Activated CD4-positive, CD25-positive, alpha-beta regulatory T cell (primary cell): ENCODE measurements at places on chromosomes 6 and 20.

- DNase-seq, result no peak
Observed at GRCh38 chr6:49826743-49827406, 39.5 kb downstream of the CRISP1 start.

DNA sequence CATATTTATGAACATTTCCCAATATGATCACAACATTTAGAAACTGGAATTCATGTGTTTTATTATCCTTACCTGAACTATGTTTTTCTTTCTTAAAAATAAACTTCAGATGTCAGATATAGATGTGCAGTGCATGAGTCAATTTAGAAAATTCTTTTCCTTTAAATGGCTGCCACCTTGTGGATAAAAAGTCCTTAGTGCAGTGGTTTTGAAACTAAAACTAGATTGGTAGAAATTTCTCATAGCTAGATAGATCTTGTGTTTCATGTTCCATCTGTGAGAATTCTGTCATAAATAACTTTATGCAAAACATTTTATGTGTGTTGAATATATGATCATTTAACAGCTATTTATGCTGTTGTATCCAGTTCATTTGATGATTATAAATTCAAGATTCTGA lies 134.9 kb downstream of the KLHL32 start:
- DNase-seq, result no peak

GRCh38 chr6:118249680-118250079 lies 298.4 kb upstream of the PLN start:
- no peak for DNase-seq

DNA sequence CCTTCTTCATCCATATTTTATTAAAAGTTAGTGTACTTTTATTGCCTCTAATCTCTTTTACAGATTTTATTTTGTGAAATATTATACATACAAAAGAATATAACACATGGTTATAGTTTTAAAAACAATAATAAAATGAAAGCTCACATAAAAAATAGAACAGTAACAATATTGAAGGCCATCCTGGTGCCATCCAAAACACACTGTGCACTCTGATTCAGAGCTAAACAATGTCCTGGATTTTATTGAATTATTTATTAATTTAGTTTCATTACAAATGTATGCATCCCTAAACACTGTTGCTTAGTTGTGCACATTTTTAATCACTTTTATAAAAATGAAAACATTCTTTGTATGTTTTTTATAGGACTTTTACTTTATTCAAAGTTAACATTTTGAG lies 32.9 kb downstream of the RNF217 start:
- no peak for DNase-seq

DNA sequence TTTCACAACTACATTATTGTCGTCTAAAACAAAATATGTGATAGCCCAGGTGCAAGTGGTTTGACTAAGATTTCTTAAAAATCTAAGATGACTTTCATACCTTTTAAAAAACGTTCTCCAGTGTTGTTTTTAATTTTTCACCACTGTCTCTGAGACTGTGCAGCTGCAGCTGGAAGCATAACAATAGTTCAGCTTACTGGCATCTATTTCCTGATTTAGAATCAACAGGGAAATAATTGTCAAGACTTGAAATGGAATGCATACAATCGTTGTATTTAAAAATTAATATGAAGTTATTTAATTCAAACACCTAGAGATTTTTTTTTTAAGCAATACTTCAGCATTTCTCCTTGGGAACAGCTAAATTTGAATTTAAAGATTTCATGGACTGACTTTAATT lies 982.0 kb upstream of the EPHA7 start:
- no peak for DNase-seq

GRCh38 chr20:41335591-41335990 lies 5.0 kb upstream of the LPIN3 start:
- no peak for DNase-seq

GRCh38 chr6:136317971-136318370 lies 28.3 kb upstream of the BCLAF1 start:
- DNase-seq, result no peak

- no peak for DNase-seq
Observed at GRCh38 chr6:14053811-14054210, 63.8 kb upstream of the CD83 start.

DNA sequence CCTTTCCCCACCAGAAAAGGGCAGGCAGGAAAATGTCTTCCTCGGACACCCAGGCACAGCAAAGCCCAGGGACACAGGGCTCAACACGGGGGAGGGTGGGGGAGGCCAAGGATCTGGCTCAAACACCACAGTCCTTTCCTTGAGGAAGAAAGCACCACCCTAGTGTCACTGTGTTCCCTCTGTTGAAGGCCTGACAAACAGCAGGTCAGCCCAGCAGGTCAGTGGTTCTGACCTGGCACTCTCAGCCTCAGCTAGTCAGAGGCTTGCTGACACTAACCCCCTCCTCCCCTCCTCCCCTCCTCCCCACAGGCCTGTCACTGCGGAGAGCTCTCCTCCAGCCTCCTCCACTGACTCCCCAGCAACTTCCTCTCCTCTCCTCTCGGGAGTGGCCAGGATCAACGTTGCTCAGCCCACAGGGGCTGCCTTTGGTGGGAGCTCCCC lies 239.6 kb downstream of the LRFN2 start:
- DNase-seq, result no peak

- DNase-seq, result no peak
Observed at GRCh38 chr20:55333798-55334197, 671.5 kb downstream of the CBLN4 start.

GRCh38 chr6:167906899-167907298 lies 80.2 kb downstream of the AFDN start:
- DNase-seq, result no peak

GRCh38 chr6:28929887-28930620 lies 6.3 kb upstream of the TRIM27 start:
- no peak for DNase-seq

DNA sequence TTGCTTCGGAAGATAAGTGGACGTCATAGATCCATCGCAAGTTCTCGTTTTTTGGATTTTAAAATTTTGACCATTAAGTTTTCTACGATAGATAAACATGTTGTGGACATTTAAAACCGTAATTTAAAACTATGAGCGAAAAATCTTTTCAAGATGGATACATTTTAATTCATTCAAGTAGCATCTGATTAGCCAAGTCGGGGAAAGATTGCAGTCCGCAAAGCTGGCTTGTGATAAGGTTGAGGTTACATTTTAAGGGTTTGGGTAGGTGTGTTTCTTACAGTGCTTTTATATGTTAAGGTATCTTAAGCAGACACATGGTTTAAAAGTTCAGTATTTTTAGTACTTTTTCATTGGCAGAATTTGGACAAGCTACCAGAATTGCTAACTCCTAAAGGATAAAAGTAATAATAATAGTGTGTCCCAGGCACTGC lies 1.2 kb downstream of the WTAP start:
- no peak for DNase-seq

DNA sequence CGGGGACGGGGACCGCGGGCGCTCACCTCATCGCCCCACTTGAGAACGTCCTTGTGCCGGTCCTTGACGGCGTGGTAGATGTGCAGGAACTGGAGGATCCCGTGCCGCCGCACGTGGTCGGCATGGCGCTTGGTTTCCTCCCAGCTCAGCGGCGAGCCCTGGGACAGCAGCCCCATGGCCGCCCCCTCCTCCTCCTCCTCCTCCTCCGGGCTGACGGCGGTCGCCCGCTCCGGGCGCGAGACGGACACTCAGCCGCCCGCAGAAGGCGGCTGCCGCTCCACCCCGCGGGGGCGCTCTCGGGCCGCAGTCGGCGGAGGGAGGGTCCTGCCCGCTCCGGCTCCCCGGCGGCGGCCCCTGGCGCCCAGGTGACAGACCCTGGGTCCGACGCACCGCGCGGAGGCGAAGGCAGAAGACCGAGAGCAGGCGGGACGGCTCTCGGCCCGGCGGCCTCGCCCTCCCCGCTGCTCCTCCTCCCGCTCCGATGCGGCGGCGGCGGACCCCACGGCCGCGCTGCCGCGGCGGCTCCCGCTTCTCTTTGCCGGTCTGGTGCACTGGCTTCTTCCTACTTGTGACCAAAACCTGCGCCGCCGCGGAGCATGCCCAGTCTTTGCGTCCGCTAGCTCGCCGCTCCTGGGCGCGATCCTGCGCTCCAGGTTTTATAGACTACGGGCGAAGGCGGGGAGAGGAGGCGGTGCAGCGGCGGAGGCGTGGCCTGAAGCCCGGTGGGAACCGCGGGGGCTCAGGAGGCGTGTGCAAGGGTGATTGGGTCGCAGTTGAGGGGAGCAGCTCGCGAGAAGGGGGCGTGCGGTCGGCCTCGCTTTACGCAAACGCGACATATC lies at the start of gene GCLC:
Gene GCLC, minus strand, starts transcription at position 632 of the 839 bp plus-strand sequence. Its CDS starts 456 bp downstream, at position 176.
- peak; percentile 81 for DNase-seq

DNA sequence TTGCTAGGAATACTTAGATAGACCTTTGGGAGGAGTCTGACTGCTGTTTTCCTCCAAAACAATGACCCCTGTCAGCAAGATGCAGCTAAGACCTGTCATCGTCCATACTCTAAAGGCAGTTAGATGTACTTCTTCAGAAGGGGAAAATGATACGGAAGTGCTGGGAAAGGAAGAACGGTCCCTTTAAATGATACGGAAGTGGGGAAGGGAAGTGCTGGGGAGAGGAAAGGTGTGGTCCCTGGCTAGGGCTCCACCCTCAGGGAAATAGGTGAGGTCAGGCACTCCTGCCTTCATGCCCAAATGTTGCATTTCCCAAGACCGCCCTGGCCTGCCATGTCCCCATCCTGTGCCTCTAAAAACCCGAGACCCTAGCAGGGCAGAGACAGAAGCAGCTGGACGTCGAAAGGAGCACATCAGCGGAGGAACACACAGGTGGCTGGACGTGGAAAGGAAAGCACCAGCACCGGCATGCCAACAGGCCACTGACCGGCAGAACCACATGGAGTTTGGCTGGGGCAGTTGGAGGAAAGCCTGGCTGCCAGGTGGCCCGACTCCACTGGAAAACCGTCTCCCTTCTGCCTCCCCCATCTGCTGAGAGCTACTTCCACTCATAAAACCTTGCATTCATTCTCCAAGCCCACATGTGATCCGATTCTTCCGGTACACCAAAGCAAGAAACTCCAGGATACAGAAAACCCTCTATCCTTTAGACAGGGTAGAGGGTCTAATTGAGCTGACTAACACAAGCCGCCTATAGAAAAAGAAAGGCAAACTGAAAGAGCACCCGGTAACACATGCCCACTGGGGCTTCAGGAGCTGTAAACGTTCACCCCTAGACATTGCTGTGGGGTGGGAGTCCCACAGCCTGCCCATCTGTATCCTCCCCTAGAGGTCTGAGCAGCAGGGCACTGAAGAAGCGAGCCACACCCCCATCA lies 94.6 kb downstream of the FAXC start:
- no peak for DNase-seq

DNA sequence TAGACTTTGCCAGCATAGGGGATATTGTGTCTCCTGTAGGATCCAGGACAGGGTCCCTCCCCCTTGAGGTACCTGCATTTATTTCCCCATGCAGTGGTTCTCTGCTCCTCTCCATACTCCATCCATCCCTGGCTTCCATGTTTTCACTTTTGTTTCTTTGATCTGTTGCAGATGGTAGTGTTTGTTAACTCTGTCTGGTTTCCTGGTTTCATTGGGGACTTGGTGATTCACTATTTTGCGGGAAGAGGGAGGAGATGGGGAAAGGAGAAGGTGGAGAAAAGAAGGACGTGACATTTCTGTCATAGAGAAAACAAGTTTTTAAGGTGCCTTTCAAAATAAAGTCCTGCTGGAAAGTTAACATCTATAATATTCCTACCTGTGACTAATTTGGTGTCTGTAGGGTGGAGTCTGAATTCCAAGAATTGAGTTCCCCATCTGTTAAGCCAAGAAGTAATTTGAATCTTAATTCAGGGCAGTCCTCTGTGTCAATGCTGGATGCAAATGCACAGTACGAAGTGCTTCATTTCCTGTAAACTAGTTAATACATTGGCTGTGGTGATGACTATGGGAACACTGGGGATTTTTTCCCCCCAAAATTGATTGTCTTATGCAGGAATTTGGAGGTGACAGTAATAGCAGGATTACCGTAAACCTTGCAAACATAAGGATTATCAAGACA lies 6.9 kb upstream of the RNF144B start:
- DNase-seq, result no peak
